Stimulated activated naive CD4-positive, alpha-beta T cell (primary cell): ENCODE measurements at places on chromosomes 12 and 14.

GRCh38 chr12:3728686-3729085 lies 24.2 kb downstream of the CRACR2A start:
- DNase-seq: no peak

DNA sequence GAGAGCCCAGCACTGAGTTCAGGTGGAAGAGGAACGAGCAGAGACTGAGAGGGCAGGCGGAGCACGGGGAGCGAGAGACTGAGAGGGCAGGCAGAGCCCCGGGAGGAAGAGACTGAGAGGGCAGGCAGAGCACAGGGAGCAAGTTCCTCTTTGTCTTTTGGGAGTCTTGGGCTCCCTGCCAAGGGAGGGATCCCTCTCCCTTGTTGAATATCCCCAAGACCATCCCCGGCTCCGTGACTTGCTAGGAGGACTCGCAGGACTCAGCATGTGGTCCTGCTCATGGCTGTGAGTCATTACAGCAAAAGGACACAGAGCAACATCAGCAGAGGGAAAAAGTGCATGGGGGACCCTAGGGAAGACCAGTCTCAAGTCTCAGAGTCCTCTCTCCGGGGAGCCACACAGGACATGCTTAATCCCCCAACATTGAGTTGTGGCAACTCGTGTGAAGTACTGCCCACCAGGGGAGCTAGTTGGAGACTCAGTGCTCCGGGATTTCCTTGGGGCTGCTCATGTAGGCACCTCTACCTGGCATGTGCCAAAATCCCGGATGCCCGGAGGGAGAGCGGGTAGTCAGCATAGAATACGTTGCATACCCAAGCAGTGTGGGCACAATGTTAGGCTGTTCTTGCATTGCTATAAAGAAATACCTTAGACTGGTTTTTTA lies 81.0 kb downstream of the CCDC92 start:
- no peak for DNase-seq

- DNase-seq: no peak
Observed at GRCh38 chr14:68109132-68109900, 289.7 kb downstream of the RAD51B start.

- no peak for DNase-seq
Observed at GRCh38 chr12:124655048-124655697, 87.8 kb upstream of the NCOR2 start.

GRCh38 chr12:122449317-122449716 lies 26.8 kb upstream of the CLIP1 start:
- no peak for DNase-seq

GRCh38 chr12:10505620-10506019 lies at the start of gene EIF2S3B:
Gene EIF2S3B, plus strand, starts transcription at chr12:10505890. Its CDS starts 13 bp downstream, at chr12:10505903.
- DNase-seq: no peak

- DNase-seq: no peak
Observed at GRCh38 chr14:23530375-23531055, 21.1 kb downstream of the ZFHX2 start.

DNA sequence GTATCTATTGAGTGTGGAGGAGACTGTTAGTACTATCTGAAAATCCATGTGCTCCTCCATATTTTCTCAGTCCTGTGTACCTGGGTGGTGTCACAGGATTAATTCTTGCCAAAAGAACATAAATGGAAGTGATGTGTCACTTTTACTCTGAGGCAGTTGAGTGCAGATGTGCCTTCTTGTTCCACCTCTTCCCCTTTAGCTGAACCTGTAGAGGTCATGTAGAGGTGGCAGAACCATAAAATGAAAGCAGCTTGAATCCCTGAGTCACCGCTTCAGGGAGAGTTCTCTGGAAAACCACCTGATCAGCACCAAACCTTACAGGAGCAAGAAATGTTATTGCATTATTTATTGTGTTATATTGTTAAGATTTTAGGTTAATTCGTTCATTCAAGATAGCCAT lies 14.7 kb upstream of the SLC25A3 start:
- DNase-seq: no peak

DNA sequence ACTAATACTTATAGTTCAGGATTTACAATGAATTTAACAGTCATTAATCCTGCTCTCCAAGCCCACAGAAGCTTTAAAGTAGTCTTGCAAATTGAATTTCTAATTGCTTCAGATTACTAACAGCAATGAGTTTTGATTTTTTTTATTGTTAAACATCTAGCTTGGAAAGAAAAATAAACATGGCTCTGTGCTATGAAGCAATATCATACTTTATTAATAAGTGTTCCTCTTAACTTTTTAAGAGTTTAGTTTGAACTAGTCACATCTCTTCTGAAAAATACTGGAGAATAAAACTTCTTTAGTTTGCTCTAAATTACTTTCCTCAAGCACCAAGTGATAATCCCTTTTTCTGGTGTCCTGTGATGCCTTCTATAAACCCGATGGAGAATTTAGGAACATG lies 250.2 kb downstream of the TRHDE start:
- DNase-seq: no peak

DNA sequence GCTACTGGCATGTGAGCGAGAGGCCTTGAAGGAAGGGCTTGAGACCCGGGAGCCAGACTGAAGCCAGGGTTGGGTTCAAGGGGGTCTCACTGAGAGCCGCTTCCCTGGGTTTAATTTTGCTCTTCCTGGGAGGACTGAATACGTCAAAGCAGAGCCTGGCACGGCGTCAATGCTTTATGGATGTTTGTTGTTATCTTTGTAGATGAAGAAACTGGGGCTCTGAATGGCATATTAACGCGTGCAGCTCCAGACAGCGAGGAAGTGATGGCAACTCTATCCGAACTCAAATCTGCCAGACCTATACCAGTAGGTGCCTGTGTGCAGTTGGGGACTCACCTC lies 152.8 kb upstream of the PARP11 start:
- no peak for DNase-seq

DNA sequence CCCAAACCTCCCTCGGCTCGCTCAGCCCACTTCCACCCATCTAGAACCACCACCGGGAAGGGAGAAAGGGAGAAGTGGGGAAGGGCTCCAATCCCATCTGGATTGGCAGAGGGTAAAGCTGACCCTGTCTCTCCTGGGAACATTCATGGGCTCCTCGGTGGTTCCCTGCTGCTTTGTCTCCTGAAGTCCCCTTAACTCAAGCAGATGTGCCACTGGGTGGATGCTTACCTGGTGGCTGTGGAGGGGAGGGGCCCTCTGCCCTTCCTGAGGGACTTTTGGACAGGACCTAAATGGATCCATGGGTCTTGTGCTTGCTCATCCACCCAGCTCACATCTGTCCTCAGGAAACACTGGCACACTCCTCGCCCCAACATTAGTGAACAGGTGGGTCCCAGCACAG lies 2.2 kb upstream of the CDC42BPB start:
- DNase-seq: no peak

- no peak for DNase-seq
Observed at GRCh38 chr14:33692762-33693161, 258.1 kb downstream of the EGLN3 start.

- DNase-seq: no peak
Observed at GRCh38 chr12:108335349-108336119, 3.6 kb downstream of the CMKLR1 start.
